ENCODE measurements at places on chromosomes 2 and 18.

DNA sequence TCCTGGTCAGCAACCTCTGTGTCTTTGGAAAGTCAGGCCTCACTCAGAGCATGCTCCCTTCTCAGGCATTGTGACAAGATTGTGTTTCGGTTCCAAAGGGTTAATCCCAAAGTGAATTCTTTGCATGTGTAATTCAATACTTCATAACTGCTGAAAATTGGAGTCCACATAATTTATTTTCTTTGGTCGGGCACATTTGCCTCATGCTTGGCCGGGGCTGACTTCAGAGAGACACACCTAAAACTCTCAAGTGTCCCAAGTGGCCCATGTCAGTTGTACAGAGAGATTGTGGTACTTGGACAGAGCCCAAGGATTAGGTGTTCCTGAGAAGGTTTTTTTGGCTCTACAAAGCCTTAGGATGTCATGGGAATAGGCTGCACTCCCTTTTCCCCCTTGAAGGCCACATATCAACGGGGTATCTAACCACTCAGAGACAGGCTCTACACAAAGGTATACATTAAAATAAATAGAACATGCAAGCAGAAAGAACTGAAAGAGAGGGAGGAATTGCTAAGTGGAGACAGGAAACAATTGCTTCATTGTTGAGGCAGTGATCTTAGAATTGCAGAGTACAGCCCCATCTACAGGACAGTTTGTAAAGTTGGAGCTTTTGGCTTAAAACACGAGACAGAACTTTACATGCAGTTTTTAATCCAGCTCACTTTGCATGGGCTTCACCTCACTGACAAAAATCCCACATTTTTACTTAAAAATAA lies 1232.3 kb upstream of the ZEB2 start:
- DNase-seq = no peak

GRCh38 chr2:67290451-67291290 lies 106.5 kb upstream of the ETAA1 start:
- no peak for DNase-seq

DNA sequence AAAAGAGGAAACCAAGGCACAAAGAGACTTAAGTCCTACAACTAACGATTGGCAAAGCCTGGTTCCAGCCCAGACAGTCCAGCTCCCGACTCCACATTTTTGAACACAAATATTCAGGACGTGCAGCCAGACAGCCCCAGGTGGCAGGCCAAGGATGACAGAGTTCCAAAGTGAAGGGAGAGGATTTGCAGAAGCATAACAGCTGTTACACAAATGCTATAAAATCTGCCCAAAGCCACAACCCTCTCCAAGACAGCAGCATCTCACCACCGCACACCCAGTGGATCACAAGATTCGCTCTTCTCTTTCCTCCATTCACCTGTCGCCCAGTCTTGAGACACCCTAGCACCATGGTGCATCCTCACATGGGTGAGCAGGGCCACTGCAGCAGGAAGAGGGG lies 227.1 kb upstream of the ID2 start:
- no peak for DNase-seq

GRCh38 chr2:152541712-152542111 lies 175.5 kb downstream of the PRPF40A start:
- no peak for DNase-seq

- DNase-seq = no peak
Observed at GRCh38 chr18:77147418-77147852, 14.9 kb upstream of the MBP start.

- no peak for DNase-seq
Observed at GRCh38 chr18:22300665-22301636, 116.8 kb downstream of the CTAGE1 start.

DNA sequence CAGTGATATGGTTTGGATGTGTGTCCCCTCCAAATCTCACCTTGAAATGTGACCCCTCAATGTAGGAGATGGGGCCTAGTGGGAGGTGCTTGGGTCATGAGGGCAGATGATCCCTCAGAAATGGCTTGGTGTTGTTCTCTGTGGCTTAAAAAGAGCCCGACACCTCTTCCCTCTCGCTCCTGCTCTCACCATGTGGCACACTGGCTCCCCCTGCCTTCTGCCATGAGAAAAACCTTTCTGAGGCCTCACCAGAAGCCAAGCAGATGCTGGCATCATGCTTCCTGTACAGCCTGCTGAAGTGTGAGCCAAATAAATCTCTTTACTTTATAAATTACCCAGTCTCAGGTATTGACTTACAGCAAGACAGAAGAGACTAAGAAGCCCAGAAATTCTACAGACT lies 357.1 kb downstream of the NRXN1 start:
- no peak for DNase-seq

- peak; percentile 19 for DNase-seq
Observed at GRCh38 chr2:126656431-126657147, 631 bp downstream of the GYPC start.

DNA sequence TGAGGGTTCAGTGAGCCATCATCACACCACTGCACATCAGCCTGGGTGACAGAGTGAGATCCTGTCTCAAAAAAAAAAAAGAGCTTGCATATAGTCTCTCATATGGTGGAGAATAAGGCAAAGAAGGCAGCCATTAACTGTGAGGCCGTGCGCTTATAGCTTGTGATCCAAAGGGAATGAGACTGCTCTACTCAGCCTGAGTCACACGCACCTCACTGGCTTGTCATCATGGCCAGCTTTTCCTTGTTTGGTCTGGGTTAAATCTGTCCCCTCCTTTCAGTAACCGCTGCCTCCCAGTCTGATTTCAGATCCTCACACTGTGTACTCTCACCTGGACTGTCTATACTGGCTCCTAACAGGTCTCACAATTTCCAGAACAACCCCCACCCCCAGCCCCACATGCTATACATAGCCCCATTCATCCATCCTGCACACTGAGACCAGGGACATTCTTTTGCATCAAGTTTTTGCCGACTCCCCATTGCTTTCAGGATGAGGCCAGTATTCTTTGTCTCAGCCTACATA lies 35.3 kb upstream of the ANKRD44 start:
- DNase-seq = no peak

DNA sequence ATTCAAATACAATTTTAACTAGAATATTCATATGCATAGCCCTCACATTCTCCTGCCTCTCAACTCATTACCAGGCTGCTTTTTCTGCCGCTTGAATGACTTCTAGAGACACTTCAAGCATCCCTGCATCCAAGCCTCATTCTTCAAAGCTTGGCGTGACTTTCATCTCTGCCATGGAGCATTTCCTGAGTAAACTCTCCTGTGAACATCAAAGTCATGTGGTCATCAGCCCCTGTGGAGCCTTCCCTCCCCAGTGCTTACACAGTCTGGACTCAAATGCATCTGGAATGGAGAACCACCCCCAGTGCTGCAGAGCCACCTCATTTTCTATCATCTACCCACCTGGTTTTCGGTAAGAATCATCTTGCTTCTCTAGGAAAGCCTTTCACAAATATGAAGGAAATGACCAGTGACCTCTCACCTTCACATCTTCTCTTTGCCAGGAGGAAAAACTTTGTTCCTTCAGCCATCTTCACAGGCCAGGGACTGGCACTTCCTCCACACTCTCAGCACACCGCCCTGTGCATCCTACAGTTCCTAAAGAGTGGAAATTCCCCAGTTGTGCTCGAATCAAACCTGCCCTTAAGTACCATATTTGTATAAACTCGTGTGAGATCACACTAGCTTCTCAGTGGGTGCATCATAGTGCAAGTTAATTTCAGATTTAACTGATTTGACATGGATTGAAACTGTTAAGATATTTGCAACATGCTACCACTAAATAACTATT lies 116.4 kb downstream of the COL6A3 start:
- DNase-seq = no peak

GRCh38 chr18:13163167-13163927 lies 55.2 kb upstream of the LDLRAD4 start:
- no peak for DNase-seq

- no peak for DNase-seq
Observed at GRCh38 chr2:63755216-63755615, 86.5 kb upstream of the UGP2 start.

DNA sequence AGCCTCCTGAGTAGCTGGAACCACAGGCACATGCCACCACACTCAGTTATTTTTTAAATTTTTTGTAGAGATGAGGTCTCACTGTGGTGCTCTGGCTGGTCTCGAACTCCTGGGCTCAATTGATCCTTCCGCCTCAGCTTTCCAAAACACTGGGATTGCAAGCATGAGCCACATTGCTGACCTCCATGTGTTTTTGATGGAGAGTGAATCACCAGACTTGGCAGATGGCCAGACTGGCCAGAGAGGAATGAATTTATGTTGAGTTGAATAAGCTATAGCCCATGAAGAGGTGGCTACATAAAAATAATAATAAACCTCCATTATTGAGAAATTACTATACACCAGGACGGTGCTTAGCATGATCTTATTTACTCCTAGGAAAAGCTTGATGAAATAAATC lies 91.5 kb downstream of the MREG start:
- no peak for DNase-seq

DNA sequence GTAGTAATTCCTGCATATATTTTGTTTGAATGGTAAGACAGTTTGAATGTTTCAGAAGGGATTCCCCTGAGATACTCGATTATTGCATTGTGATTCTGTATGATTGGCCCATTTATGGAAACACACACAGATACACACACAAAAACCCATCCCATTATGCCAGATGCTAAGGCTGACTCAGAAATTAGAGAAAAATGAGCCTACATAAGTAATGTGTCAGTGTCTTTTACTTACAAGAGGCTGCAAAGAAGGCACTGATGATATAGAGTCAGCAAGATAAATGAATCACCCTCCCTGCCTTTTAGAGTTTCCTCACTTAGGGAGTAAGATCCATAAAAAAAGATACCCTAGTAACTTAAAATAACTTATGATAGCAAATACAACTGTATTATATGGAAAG lies 1481.1 kb upstream of the ACVR2A start:
- DNase-seq = no peak

GRCh38 chr2:211854832-211855231 lies 683.8 kb downstream of the ERBB4 start:
- DNase-seq = no peak

DNA sequence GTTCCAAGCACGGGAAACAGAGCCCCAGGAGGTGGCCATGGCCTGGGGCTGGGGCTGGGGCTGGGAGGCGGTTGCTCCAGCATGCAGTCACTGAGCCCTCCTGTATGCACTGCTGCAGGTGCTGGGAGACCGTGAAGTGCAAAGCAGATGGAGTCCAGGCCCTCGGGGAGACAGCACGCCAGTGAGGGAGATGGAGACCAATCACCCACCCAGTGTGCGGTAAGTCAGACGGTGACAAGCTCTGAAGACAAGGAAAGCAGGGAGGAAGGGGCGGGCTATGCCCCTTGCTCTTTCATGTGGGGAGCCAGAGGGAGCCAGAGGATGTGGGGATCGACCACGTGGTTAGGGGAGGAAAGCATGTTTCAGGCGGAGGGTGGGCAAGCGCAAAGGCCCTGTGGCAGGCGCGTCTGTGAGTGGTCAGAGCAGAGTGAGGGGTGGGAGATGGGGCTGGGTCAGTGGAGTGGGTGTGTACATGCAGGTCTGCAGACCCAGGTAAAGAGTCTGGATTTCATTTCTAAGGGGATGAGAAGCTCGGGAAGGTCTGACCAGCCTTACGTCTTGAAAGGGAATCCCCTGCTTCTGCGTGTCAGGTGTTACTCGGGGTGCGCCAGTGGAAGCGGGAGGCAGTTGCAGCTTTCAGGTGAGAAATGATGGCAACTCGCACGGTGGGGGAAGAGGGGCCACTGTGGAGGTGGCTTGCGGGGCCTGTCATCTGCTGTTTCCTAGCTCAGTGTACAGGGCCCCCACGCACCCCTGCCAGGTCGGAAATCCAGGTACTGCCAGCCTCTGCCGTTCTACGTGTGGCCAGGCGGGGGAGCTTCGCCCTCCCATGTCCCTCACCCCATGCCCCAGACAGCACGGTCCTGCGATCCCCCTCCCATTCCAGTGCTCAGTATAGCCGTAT lies 19.4 kb downstream of the RRM2 start:
- no peak for DNase-seq

DNA sequence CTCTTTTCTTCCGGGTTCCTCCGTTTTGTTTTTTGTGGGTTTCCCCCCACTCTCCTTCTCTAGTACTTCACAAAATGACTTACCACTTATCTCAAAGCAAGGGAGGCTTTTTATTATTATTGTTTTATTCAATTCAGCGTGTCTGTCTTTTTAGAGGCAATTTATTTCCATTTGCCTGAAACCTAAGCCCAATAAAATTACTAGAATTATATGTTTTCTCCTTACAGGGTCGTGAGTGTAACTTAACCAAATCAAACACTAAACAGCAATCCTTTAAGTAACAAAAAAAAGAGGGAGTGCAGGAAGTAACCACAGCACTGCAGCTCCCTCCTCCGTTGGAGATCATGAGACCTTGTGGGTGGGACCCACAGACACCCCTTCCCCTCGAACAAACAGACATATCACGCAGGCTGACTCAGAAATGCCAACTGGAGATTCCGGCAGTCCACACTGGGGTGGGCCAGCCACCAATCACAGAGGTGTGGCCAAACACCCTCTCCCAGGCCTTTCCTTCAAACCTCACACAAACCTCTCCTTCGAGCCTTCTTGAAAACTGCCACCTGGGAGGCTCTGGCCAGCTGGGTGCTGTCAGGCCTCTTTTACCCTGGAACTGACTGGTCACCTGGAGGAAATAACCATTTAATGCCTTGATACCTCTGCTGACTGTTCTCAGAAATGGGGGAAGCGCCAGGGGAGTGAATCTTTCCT lies 207.1 kb upstream of the SMAD2 start:
- no peak for DNase-seq

GRCh38 chr2:218146056-218146455 lies 20.2 kb downstream of the CXCR2 start:
- no peak for DNase-seq

DNA sequence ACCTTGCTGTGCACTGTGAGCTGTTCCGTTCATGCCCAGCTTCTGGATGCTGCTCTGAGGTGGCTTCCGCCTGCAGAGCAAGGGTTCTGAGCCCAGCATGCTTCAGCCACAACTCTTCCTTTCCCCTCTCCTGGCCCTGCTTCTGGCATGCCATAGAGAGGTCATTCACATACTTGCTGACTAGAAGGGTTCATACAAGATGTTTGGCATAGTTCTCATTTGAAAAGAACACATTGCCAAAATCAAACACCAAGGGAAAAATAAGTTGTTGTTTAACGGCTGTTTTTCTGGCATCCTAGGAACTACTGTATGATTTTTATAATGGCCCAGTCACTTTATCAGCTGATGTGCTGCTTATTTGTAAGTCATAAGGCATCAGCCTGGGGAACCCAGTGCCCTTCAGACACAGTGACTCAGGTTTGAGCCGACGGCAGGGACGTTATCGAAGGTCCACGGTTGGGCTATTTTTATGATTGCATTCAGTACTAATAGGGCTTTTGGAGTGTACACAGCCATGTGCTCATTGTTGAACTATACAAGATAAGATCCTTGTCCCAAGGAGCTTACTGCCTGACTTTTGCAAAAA lies 53.9 kb upstream of the CTAGE1 start:
- no peak for DNase-seq

DNA sequence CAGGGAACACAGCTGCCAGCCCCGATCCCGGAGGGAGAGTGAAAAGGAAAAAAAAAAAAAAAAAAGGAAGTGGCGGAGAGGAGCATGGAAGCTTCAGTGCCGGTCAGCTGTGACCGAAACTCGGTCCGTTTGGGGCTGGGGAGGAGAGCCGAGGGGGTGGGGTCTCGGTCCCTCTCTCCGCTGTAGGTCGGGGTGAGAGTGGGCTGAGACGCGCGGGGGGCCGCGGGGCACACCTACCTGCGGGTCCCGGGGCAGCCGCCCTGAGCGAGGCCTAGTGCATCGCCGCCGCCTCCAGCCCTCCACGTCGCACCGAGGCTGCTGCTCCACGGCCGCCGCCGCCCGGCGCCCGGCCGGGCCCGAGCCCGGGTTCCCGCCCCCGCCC lies 536 bp downstream of the VPS54 start:
- peak; percentile 14 for DNase-seq
